Cortex of kidney (tissue), 1 donor: ENCODE measurements at places on chromosomes 3 and 15.

DNA sequence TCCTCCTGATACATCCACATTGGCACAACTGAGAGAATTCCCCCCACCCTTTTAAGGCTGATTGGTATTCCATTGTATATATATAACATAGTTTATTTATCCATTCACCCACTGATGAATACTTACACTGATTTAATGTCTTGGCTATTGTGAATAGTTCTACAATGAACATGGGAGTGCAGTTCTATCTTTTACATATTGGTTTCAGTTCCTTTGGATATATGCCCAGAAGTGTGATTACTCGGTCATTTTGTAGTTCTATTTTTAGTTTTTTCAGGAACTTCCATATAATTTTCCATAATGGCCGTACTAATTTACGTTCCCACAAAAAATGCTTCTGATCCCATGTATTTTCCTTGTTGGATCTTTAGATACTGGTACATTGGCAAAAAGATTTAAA, 135.3 kb downstream of the FMN1 start:
- DNase-seq, result no peak

- DNase-seq, result no peak
Observed at GRCh38 chr3:113018536-113019181, 27.9 kb downstream of the GTPBP8 start.

- DNase-seq, result no peak
Observed at GRCh38 chr3:17573396-17573795, 169.0 kb downstream of the TBC1D5 start.

DNA sequence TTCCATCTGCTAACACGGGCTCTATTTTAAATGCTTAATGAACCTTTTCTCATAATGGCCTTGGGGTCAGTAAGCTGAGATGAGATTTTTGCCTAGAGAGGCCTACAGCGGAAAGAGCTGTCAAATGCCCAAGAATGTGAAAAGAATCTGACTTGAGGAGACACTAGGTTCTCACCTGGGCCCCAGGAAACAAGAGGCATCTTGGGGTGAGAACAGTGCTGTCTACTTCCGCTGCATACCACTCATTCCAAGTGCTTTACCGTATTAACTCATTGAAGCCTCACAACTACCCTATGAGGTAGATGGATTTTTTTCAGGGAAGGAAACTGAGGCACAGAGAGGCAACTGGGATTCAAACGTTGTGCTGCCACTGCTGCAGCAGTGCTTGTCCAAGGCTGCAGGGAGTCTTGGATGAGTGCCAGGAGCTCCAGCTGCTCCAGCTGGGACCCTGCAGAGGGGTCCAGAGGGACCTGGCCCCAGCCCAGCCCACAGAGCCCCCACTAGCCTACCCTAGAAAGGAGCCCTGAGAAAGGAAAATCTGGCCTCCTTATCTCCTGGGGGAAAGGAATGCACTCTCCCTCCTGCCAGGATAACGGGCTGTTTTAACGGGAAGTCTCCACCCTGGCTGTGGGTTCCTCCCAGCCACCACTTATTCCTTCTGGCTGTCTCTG, 68.4 kb downstream of the SLC12A8 start:
- no peak for DNase-seq

- DNase-seq, result no peak
Observed at GRCh38 chr3:22940285-22940684, 262.8 kb upstream of the UBE2E2 start.

DNA sequence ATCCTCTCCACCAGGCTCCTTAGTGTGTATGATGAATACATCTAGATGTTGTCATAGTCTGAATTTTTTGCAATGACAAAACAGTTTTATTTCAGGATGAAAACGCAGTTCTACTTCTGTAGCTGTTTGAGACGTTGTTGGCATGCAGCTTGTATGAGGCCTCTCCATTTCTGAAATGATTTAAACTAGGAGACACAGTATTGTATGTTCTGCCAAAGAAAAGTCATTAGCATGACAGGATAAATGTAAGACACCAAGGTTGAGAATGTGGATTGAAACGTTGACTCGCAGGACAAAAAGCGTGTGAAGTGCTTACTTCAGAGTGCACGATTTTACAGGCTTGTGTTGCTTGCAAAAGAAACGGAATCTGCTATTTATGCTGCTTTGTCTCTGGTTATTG, 35.3 kb downstream of the ABHD17C start:
- DNase-seq, result no peak
